ENCODE measurements at places on chromosomes 2 and 18. TPM values are rescaled to one million over a fixed set of nuclear protein-coding genes. Genes with fewer than 3 reads are reported as not detected.
A peak's percentile ranks its signal among the peaks of the same experiment; 100 is the strongest.

Gene KYNU
- not detected for total RNA-seq

Gene MAL
- total RNA-seq = not detected

DNA sequence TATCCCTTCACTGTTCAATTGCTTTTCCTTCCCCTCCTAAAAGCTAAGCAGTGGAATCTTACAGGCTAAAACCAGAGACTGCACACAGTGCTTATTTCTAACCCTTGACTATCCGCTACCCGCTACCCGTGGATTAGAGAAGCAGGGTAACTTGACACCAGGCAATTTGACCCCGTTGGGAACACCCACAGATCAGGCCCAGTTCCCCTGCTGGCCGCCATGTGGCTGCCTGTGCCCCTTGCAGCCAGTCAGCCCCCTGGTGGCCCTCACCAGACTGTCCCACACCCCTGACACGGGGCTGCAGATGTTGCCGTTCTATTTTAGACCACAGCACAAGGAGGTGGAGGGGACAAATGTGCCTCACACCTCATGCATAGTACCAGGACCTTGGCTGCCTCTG, 74.8 kb downstream of the TXNL1 start:
- DNase-seq = peak; percentile 39
- peaks cover 4% of the 10 kb centered on the region for H3K27me3 ChIP-seq
- H3K4me1 ChIP-seq = no peaks in the 10 kb centered on the region
- H3K4me3 ChIP-seq = no peak overlapping the region

DNA sequence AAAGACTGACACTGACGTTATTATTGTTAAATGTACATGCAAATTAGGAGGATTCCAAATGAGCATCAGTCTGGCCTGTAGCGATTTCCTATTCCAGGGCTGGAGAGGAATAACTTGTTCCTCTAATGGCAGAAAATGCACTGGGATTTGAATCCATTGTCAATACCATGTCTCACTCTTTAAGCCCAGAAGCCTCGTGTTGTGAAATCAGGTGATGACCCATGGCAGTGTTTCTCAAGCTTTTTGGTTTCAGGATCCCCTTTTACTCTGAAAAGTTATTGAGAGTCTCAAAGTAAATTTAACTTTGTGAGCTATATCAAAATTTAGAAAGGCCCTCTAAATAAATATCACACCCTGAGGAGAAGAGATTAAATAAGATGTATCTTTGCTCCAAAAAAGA, 279.2 kb downstream of the GALR1 start:
- DNase-seq = no peak
- peaks cover 10% of the 10 kb centered on the region for H3K27me3 ChIP-seq
- no peaks in the 10 kb centered on the region for H3K4me1 ChIP-seq
- H3K27ac ChIP-seq = no peak overlapping the region
- no peak overlapping the region for H3K4me3 ChIP-seq

GRCh38 chr2:231411831-231412617, 16.5 kb downstream of the B3GNT7 start:
- H3K36me3 ChIP-seq = peaks cover 6% of the 10 kb centered on the region
- peak; percentile 96 for DNase-seq
- peaks cover 2% of the 10 kb centered on the region for H3K4me1 ChIP-seq
- H3K4me3 ChIP-seq = peak overlapping the region; percentile 86

GRCh38 chr2:19579461-19579860, 221.0 kb upstream of the OSR1 start:
- no peaks in the 10 kb centered on the region for H3K36me3 ChIP-seq
- H3K27ac ChIP-seq = no peak overlapping the region
- H3K4me3 ChIP-seq = no peak overlapping the region
- DNase-seq = no peak
- peaks cover 25% of the 10 kb centered on the region for H3K4me1 ChIP-seq

GRCh38 chr2:30078521-30078920, 68.3 kb upstream of the YPEL5 start:
- H3K36me3 ChIP-seq = no peaks in the 10 kb centered on the region
- H3K4me3 ChIP-seq = no peak overlapping the region
- DNase-seq = no peak
- no peaks in the 10 kb centered on the region for H3K27me3 ChIP-seq

DNA sequence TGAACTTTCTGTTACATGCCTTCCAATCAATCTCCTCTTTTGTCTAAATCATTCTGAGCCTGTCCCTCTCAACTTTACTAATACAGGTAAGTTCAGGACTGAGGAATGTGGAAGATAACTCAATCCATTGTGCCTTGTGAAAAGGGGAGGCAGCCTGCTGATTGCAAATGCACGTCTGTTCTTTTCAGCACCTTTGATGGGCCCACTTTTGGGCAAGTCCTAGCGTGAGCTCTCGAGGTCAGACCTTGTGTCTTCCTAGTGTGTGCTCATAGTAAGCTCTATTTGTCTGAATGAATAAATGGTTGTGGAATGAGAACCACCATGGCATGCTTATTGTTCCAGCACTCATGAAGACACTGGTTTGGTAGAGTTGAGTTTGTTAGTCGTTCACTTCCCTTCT, 50.4 kb upstream of the REL start:
- H3K36me3 ChIP-seq = no peaks in the 10 kb centered on the region
- H3K4me1 ChIP-seq = peaks cover 14% of the 10 kb centered on the region
- H3K4me3 ChIP-seq = no peak overlapping the region
- DNase-seq = no peak
- peaks cover 15% of the 10 kb centered on the region for H3K27me3 ChIP-seq

GRCh38 chr2:212908682-212909435, 242.6 kb downstream of the IKZF2 start:
- H3K27ac ChIP-seq = no peak overlapping the region
- no peaks in the 10 kb centered on the region for H3K27me3 ChIP-seq
- H3K4me1 ChIP-seq = peaks cover 8% of the 10 kb centered on the region
- DNase-seq = no peak
- H3K36me3 ChIP-seq = no peaks in the 10 kb centered on the region

GRCh38 chr2:165144315-165144714, 59.5 kb downstream of the SCN3A start:
- H3K27me3 ChIP-seq = no peaks in the 10 kb centered on the region
- H3K4me1 ChIP-seq = peaks cover 4% of the 10 kb centered on the region
- no peak overlapping the region for H3K4me3 ChIP-seq
- DNase-seq = no peak
- no peak overlapping the region for H3K27ac ChIP-seq
